Forelimb muscle (tissue), 1 donor: ENCODE measurements at places on chromosomes 12 and 14. TPM values are rescaled to one million over a fixed set of nuclear protein-coding genes. Genes with fewer than 3 reads are reported as not detected.

GRCh38 chr12:2509137-2509536 lies 285.6 kb upstream of the FKBP4 start:
- no peak for DNase-seq

DNA sequence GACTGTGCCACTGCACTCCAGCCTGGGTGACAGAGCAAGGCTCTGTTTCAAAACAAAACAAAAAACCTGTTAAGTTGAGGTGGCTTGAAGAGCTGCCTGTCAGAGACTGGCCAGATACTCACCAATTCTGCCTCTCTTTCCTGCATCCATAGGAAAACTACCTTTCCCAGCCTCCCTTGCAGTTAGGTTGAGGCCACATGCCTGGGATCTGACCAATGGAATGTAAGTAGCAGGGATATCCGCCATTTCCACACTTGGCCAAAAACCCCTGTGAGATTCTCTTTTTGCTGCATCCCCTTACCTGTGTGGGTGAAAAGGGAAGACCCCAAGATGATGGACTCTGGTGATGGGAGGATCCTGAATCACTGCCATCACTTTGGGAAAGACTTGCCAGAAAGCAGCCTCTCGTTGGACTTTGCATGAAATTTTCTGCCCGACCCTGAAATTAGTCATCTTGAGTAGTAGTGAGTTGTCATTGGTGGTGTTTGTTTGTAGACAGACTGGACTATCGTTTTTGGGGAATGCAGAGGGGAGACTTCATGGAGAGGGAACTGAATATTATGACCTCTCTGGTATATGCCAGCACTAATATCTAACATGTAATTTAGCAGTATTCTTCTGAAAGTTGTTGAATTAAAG lies 14.0 kb downstream of the GPR68 start:
- DNase-seq, result no peak

The ERC1 gene
- 20.4 TPM for polyA plus RNA-seq

The C3AR1 gene
- polyA plus RNA-seq, result 3.3 TPM

DNA sequence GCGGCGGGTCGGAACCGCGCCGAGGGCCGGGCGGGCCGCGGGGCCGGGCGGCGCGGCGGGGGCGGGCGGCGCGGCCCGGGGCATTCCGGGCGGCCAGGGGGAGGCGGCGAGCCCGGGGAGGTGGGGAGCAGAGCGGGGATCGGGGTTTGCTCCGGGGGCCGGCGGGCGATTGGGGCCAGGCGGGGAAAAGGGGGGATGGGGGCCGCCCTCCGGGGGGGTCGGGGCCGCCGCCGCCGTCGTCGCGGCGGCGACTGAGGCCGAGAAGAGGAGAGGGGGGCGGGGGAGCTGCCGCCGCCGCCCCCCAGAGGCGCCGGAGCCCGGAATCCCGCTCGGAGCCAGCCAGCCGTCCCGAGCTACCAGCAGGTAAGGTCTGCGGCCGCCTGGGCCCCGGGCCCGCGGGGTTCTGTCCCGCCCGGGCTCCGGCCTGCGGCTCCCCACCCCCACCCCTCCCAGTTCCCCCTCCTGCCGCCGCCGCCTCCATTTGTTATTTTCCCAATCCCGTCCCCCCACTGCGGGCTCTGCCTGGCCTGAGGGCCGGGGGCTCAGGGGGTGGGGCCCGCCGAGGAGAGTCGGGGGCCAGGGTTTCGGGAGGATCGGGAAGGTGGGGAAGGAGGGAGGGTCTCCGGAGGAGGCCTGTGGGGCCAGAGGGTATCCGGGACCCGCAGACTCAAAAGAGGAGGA lies 403 bp downstream of the ATN1 start:
- DNase-seq, result no peak

GRCh38 chr14:93906341-93907329 lies 20.5 kb upstream of the FAM181A start:
- DNase-seq, result no peak

- DNase-seq, result no peak
These were observed 44.3 kb downstream of the TEAD4 start for GRCh38 chr12:3003357-3003992.

DNA sequence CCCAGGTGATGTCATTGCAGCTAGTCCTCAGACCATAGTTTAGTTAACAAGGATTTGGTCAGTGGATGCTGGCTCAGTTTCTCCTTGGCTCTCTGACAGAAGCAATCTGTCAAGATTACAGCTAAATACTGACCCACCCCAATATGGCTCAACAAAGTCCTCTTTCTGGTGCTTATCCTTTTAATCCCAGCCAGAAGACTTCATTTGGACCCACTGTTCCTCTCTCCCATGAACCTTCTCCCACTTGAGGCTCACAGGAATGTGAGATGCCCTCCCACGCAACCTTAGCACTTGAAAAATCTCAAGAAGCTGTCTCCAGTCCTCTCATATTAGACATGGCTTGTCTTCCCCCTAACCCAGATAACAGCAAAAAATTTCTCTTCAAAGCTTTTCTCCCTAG lies 47.7 kb downstream of the C12orf50 start:
- no peak for DNase-seq

DNA sequence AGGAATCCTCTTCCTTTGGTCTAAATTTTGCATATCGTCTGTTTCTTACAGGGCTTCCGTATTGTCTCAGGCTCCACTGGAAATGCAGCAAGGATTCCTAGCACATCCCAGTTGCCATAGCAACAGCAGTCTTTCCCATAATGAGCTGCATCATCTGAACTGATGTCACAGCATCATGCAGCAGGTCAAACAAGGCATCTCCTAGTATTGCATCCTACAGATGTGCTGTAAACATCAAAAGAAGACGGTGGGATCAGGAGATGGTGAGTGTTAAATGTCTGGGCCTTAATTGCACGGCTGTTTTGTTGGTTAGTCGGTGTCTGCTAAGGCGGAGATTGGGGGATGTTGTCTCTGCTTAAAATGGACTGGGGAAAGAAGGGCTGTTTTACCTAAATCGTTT lies at the start of gene AKAP6:
TSS of gene AKAP6 (plus strand) at position 153 of the 400 bp plus-strand sequence. CDS start 104,196 bp downstream, outside the sequence.
- DNase-seq, result peak; percentile 16

The RNASE7 gene
- polyA plus RNA-seq, result 0.09 TPM

The DBX2 gene
- polyA plus RNA-seq, result 0.16 TPM

The CD163 gene
- 14.5 TPM for polyA plus RNA-seq

The SRGAP1 gene
- polyA plus RNA-seq, result 5.9 TPM

- DNase-seq, result no peak
These were observed 323.7 kb upstream of the OR4E1 start for GRCh38 chr14:21997300-21997699.

The MYF5 gene
- 25.0 TPM for polyA plus RNA-seq
